ENCODE measurements at places on chromosomes 11 and 22. TPM values are rescaled to one million over a fixed set of nuclear protein-coding genes. Genes with fewer than 3 reads are reported as not detected.

Gene NXF1
- polyA plus RNA-seq = 25.0 TPM

Gene ALG12
- 1.1 TPM for polyA plus RNA-seq

Gene FAM227A
- 0.93 TPM for polyA plus RNA-seq

Gene A4GALT
- polyA plus RNA-seq = not detected

Gene MRGPRD
- polyA plus RNA-seq = not detected

Data from Purkinje cell (primary cell).